Transverse colon (tissue), 4 donors: ENCODE measurements at places on chromosomes 3 and 15. TPM values are rescaled to one million over a fixed set of nuclear protein-coding genes. Genes with fewer than 3 reads are reported as not detected.
A peak's percentile ranks its signal among the peaks of the same experiment; 100 is the strongest.

C2CD4A gene
- total RNA-seq, result 0.14 TPM

GRCh38 chr3:53892286-53892637, 603 bp upstream of the SELENOK start:
- no peak for DNase-seq
- peaks cover 4% of the 10 kb centered on the region for H3K27me3 ChIP-seq
- peak overlapping the region; percentile 98 for H3K27ac ChIP-seq
- peak overlapping the region; percentile 89 for H3K4me3 ChIP-seq
- no peaks in the 10 kb centered on the region for H3K36me3 ChIP-seq
- H3K4me1 ChIP-seq, result peaks cover 32% of the 10 kb centered on the region

DNA sequence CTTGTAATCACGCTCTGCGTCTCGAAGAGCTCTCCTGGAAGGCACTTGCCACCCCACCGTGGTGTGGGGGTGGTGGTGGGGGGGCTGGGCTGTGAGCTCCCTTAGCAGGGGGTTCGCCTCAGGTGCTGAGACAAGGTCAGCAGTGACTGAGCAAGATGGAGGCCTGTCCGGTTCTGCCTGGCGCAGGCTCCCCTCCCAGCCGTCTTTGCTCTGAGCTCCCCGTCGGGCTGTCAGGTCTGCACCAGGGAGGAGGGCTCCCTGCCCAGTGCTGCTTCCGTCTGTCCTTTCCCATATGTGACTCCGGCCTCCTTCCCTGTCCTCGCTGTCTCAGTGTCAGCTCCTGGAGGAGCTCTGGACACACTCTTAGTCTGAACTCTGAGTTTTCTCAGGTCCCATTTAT, 80.0 kb downstream of the PLXNA1 start:
- DNase-seq, result no peak
- no peaks in the 10 kb centered on the region for H3K4me1 ChIP-seq
- peaks cover 8% of the 10 kb centered on the region for H3K27me3 ChIP-seq
- no peak overlapping the region for H3K27ac ChIP-seq
- no peak overlapping the region for H3K4me3 ChIP-seq

DNA sequence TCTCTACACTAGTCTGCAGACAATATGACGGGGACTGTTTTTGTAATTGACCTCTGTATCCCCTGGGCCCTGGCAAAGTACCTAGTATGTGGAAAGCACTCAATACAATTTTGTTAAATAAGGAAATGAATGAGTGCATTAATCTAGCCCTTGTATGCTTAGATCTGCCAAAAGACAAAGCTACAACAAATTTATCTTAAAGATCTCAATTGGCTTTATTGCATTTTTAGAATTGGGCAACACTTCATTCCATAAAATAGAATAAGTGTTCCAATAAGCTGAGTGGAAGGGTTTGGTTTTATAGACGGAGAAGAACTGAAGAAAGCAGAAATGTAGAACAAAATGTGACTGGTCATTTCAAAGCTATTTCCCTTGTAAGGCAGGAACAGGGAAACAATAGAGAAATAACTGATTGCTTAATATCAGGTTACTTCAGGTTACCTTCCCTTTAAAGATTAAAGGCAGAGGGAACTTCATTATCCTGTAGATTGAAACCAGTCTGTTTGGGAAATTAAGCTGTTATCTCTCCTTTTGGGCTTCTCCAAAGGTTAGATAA, 108.3 kb upstream of the MME start:
- no peaks in the 10 kb centered on the region for H3K27me3 ChIP-seq
- no peak for DNase-seq
- H3K4me3 ChIP-seq, result no peak overlapping the region
- H3K27ac ChIP-seq, result no peak overlapping the region
- H3K36me3 ChIP-seq, result no peaks in the 10 kb centered on the region

SLC15A2 gene
- 5.6 TPM for total RNA-seq

NR1I2 gene
- 220 TPM for total RNA-seq

GABRA5 gene
- total RNA-seq, result not detected

DNA sequence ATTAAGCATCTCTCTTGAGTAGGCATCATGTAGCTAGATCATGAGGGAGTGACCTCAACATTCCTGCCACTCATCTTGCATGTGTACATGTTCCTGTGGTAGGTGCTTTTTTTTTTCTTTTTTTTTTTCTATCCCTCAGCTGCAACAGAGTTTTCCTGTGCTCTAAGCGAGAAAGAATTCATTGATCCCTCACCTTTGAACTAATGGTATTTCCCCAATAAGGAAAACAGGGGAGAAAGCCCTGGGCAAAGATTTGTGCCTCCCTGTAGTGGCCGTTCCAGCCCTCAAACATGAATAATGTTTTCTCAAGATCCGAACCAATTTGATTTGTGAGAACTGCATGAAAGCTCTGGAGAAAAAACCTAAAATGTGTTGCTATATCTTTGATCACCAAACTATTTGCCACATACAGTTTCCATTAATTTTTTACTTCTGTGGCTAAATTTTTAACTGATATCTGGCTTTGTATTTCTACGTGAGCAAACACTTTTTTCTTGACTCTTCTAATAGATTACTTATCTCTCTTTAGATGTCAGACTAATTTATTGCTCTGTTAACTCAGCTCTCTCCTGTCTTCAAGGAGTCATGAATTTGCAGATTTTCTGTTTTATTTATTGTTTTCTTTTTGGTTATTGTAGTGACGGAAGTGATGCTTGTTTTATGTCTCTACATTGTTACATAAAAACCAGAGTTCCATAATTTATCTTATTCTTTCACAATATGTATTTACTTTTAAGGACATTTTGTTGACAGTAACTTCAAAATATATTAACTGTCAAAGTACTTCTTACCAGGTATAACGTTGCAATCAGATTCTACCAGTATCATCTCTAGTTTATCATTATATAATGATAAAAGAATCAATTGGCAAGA, 1396.5 kb downstream of the OTOL1 start:
- no peak overlapping the region for H3K4me3 ChIP-seq
- no peaks in the 10 kb centered on the region for H3K36me3 ChIP-seq
- DNase-seq, result no peak

DNA sequence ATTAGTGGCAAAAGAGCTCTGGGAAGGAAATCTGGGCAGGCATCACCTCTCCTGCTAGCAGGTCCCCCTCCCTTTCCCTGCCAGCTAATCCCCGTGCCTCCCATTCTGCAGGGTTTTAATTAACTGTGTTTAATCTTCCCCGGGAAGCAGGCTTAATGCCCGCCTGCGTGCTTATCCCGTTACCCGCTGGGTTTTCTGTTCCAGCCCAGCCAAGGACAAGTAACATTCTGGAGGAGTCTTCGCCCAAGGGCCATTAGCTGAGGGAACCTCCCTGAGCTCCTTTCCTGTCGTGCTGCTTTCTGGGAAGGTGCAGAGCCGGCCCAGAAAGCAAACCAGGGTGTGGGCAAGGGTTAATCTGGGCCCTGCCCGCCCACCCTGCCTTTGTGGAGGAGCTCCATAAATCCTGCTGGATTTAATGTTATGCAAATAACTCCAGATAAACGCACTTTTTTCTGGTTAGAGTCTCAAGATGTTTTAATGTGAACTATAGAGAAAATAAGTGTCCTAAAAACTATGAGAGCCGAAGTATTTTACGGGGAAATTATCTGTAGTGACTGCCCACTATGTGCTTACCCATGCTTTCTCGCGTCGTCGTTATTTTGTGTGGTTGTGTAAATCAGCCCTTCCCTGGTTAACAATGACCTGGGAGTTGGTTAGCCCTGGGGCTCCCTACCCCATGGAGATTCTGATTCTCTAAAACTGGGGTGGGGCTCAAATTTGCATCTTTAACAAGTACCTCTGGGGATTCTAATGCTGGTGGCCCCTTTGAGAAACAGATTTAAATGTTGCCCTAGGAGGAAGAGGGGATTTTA, 25.9 kb downstream of the TRIM71 start:
- H3K36me3 ChIP-seq, result no peaks in the 10 kb centered on the region
- H3K27me3 ChIP-seq, result no peaks in the 10 kb centered on the region
- no peaks in the 10 kb centered on the region for H3K4me1 ChIP-seq
- DNase-seq, result no peak

- no peak for DNase-seq
- H3K4me3 ChIP-seq, result no peak overlapping the region
- H3K27me3 ChIP-seq, result no peaks in the 10 kb centered on the region
- no peaks in the 10 kb centered on the region for H3K36me3 ChIP-seq
- no peaks in the 10 kb centered on the region for H3K4me1 ChIP-seq
- H3K27ac ChIP-seq, result no peak overlapping the region
Observed at GRCh38 chr3:61463191-61463590, 98.2 kb upstream of the PTPRG start.

GRCh38 chr3:42514876-42515275, 12.4 kb downstream of the VIPR1 start:
- H3K27me3 ChIP-seq, result no peaks in the 10 kb centered on the region
- no peaks in the 10 kb centered on the region for H3K36me3 ChIP-seq
- H3K4me1 ChIP-seq, result peaks cover 39% of the 10 kb centered on the region
- no peak overlapping the region for H3K4me3 ChIP-seq

- no peaks in the 10 kb centered on the region for H3K36me3 ChIP-seq
- peaks cover 12% of the 10 kb centered on the region for H3K4me1 ChIP-seq
- no peak for DNase-seq
- no peak overlapping the region for H3K4me3 ChIP-seq
- no peaks in the 10 kb centered on the region for H3K27me3 ChIP-seq
Observed at GRCh38 chr3:122469659-122470058, 45.1 kb downstream of the KPNA1 start.

- no peaks in the 10 kb centered on the region for H3K4me1 ChIP-seq
- H3K36me3 ChIP-seq, result no peaks in the 10 kb centered on the region
- H3K27me3 ChIP-seq, result peaks cover 10% of the 10 kb centered on the region
- DNase-seq, result no peak
Observed at GRCh38 chr3:39268549-39268900, 11.3 kb downstream of the CX3CR1 start.

ITPKA gene
- 161 TPM for total RNA-seq
